ENCODE measurements at places on chromosomes 1 and 21. TPM values are rescaled to one million over a fixed set of nuclear protein-coding genes. Genes with fewer than 3 reads are reported as not detected.

GRCh38 chr1:20089328-20090077 is 19.5 kb downstream of the PLA2G5 start:
- no peak for DNase-seq

- DNase-seq = no peak
Observed at GRCh38 chr1:227562933-227563323, 428 bp upstream of the ZNF678 start.

- no peak for DNase-seq
Observed at GRCh38 chr1:218284377-218284916, 646 bp upstream of the RRP15 start.

DNA sequence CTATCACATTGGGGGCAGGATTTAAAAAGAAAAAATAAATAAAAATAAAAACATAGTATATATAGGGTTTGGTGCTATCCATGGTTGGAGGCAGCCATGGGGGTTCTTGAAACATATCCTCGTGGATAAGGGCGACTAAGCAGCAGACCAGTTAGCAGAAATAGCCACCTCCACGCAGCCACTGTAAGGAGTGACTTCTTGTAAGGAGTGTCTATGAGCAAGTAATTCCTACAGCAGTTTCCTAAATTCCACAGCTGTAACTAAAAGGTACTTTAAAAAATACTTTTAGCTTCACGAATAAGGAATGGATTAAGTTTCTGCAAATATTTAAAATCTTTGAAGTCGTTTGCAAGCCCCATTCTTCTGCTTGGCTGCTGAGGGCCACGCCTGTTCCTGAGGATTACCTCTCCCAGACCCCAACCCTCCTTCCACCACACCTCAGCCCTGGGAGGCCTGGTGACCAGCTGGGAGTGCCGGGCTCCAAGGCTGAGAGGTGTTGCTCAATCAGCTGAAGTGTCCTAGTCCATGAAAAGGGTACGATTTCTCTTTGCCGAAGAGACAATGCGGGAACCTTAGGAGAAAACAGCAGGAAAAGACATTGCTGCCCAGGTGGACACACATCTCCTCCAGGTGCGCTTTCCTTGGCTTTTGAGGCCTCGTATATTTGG is 115.3 kb downstream of the ADSS2 start:
- DNase-seq = no peak

DNA sequence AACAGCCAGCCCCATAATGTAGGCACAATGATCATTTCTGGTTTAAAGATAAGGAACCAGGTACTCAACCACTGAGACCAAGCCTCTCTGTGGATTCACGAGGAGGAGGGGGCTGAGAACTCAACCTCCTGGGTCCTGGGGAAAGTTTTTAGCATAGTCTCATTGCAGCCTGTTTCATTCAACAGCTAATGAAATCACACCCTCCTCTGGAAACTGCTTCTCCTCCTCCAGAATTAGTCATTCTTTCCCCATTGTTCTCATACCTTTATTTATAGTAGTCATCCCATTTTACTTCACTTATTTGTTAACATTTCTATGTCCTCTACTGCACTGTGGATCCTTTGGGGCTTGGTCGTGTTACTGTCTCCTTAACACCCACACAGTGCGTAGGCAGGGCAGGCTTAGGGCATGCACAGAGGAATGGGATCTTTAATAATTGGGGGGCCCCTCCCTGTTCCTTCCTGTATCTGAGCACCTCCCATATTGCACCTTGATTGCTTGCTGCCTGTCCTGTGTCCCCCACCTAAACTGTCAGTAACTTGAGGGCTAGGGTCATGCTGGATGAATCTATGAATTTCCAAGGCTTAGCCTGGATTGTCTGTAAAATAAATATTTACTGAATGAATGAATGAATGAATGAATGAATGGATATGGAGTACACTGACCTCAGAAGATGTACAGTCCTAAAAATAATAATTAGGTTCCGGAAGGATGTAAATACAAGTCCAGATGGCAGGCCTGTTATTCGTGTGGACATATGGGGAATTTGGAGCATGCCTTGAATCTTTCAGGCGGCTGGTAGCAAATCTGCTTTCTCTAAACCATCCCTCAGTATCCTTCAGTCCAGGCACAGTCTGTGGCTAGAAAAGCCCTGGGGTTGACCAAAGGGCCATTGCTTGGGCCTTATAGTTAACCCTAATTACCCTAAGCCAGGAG is 153.8 kb upstream of the HMGB4 start:
- DNase-seq = no peak

DNA sequence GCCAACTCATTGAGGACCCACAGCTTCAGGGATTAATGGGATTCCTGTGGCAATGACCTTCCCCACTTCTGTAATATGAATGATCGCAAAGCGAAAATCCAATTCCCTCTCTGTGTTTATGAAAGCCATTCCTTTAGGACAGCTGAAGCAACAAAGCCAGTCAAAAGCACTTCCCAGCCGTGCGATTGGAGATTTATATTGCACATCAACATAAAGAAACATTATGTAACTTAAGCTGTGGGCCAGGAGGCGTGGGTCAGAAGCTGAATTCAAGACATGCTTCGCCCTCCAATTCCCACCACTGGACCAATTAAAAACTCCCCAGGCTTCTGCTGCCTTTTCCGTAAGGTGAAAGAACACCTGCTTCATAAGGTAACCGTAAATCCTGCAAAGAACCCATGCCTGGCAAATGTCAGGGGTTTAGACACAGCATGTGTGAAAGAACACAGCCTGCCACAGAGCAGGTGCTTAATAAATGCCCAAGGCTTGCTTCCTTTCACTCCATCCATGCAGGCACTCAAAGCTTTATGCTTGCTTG is 138.9 kb upstream of the SOD1 start:
- no peak for DNase-seq

GRCh38 chr1:111690306-111690617 is 48.9 kb downstream of the INKA2 start:
- DNase-seq = no peak

DNA sequence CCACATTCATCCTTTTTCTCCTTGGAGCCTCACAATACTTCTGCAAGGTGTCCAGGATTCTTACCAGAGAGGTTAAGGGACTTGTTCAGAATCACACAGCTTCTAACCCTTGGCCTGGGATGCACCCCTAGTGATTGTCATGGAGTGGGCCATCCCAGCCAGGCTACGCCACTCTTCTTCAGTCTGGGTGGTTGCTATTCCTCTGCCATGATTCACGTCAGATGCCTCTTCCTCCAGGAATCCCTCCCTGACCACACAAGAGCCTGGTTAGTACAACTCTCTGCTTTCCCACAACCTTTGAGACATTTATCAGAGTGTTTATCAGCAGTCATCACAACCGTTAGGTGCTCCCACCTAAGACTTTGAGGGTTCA is 121.8 kb downstream of the EPHB2 start:
- DNase-seq = no peak

GRCh38 chr1:30538226-30538992 is 185.0 kb downstream of the MATN1 start:
- DNase-seq = no peak

- no peak for DNase-seq
Observed at GRCh38 chr1:172476218-172476811, 32.4 kb upstream of the PIGC start.

GRCh38 chr1:55463814-55464475 is 248.8 kb upstream of the USP24 start:
- DNase-seq = no peak

DNA sequence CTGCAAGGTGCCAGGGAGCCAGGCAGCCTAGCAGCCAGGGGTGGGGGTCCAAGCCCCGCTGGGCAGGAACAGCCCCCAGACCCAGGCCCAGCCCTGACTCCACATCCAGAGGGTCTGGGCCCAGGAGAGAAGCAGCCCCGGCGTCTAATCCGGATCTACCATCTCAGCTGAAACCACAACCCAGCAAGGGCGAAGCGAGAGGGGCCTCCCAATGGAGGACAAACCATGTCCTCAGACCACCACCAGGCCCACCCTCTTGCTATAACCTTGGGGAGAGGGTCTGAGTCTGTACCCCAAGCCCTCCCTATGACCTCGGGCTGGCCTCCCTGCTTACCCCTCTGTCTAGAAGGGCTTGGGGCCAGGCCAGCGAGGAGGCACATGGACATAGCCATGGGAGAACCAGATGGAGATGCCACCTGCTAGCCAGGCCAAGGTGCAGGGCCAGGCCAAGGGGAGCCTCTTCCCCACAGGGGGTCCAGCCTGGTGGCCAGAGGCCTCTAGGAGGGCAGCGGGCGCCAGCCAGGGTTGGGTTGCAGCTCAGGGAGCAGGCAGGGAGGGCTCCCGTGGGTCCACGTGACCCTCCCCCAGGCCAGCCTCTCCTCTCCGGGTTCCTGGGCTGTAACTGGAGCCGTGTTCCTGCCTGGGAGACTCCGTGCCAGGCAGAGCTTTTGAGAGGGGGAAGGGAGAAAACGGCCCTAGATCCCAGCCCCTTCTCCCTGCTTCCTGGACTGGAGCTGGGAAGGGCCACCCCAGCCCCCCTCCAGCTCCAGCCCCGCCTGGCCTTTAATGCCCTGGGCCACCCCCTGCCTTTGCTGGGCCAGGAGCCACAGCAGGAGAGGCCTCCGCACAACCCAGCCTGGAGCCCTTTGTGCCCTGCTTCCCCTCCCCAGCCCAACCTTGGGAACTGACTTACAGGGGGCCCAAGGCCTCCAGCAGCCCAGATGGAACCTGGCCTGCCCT is 2.5 kb downstream of the WNT9A start:
- no peak for DNase-seq

DNA sequence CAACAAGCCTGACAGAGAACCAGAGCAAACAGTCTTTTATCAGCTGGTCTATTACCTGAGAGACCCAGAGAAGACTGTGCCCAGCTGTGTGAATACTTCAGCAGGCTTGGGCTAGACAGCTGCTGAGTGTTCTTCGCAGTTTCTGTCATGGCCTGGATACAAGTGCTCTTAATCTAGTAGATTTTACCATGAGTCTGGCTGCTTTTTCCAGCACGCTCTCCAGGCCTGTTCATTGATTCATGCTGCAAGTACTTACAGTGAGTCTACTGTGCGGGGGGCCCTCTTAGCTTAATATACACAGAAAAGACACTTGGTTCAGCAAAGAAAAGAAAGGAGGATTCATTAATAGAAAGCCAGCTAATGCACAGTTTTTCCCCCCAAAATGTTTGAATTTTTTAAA is 48.5 kb downstream of the RGS7 start:
- no peak for DNase-seq

GRCh38 chr21:9008636-9009035 is 1512.7 kb upstream of the TPTE start:
- no peak for DNase-seq

GRCh38 chr1:107795994-107796393 is 169.0 kb downstream of the VAV3 start:
- no peak for DNase-seq

- no peak for DNase-seq
Observed at GRCh38 chr1:74857676-74858075, 124.7 kb downstream of the TYW3 start.

DNA sequence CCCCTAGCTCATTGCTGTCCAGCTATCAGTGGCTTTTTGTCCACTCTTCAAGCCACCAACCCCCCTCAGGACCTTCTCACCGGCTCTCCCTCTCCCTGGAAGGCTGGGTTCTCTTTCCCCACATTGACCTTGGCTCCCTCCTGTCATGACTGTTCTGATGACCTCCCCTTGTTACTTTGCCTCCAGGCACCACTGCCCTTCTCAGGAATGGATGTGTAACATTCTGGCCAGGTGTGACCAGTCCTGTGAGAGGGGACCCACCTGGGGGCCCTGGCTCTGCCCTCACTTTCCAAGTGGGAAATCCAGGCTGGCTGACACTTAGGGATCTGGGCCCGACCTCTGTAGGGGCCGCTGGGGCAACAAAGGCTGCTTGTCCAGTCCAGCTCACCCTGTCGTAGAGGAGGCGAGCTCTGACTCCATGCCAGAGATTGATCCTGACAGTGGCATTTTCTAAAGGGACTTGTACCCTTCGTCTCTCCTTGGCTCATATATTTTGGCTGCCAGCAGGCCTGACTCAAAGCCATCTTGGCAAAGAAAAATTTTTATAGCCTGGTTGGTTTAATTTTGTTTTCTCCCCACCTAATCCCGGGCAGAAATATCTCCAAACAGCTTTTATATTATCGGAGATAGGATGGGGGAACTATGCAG is 37.9 kb upstream of the USP24 start:
- DNase-seq = no peak

GRCh38 chr21:43778469-43779335 is 2.6 kb upstream of the CSTB start:
- DNase-seq = no peak

- no peak for DNase-seq
Observed at GRCh38 chr1:172145656-172146055, 274.8 kb upstream of the C1orf105 start.

DNA sequence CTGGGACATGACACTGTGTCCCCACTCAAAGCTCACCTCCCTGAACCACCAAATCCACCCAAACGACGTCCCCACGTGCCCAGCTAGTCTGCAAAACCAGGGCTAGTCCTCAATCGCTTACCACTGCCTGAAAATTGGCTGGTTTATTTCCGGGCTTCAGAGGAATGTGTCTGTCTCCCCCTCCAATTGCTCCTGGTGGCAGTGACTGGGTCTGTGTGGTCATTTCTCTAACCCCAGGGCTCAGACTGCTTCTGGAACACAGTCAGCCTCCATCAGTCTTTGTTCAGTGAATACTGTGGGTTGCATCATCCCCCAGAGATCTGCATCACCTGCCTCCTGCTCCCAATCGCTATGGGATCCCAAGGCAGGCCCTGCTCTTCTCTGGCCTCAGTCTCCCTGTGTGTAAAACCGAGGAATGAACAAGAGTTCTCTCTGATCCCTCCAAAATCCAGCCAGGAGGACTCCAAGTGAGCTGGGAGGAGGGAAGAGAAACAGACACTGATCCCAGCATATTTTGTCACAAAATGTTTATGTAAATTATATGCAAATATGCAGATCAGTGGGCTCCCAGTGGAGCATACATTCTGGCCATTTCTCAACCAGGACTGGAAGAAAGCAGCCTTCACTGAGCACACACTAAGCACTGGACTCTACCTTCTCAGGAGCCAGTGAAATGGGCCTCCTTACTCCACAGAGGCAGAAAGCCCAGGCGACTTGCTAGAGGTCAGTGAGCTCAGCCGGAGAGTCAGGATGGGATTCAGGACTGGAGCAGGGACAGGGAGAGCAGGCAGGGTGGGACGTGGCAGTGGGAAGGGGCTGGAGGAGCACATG is 20.9 kb downstream of the SDC3 start:
- no peak for DNase-seq

DNA sequence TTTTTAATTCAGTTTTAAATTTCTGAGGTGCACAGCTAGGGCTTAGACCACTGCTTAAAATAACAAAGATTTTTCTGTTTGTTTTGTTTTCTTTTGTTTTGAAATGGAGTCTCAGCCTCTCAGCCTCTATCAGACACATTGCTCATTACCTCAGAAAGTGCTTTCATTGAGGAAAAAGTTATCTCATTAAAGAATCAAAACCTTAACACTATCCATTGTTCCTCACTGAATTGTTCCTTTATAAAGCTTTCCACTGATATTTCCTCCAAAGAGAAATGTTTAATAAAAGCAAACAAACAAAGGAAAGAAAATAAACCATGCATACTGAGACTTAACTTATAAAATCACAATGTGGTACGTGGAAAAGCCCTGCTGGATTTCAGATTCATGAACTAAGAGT is 63.8 kb downstream of the SIPA1L2 start:
- no peak for DNase-seq

The NR5A2 gene
- under 0.01 TPM for total RNA-seq

The PLXNA2 gene
- total RNA-seq = 0.27 TPM

The EDARADD gene
- total RNA-seq = 8.3 TPM

The DNAJC16 gene
- total RNA-seq = 8.6 TPM

The SYDE2 gene
- 3.2 TPM for total RNA-seq

The KRTAP10-8 gene
- total RNA-seq = not detected

The OR2T11 gene
- not detected for total RNA-seq

The ST6GALNAC3 gene
- total RNA-seq = under 0.01 TPM

The ZNF695 gene
- total RNA-seq = 1.3 TPM

The KCNK2 gene
- total RNA-seq = not detected

The PLA2G4A gene
- 6.5 TPM for total RNA-seq

The C8A gene
- not detected for total RNA-seq

Measured in hematopoietic multipotent progenitor cell (in vitro differentiated cells).